AG08395 (cell line): ENCODE measurements at places on chromosomes 5 and 9.

- no peak for DNase-seq
Measured at GRCh38 chr9:128898382-128898781, 16.4 kb downstream of the LRRC8A start.

GRCh38 chr5:1883120-1883924 lies 597 bp upstream of the IRX4 start:
- no peak for DNase-seq

- no peak for DNase-seq
Measured at GRCh38 chr9:136013116-136013515, 51.9 kb upstream of the UBAC1 start.

DNA sequence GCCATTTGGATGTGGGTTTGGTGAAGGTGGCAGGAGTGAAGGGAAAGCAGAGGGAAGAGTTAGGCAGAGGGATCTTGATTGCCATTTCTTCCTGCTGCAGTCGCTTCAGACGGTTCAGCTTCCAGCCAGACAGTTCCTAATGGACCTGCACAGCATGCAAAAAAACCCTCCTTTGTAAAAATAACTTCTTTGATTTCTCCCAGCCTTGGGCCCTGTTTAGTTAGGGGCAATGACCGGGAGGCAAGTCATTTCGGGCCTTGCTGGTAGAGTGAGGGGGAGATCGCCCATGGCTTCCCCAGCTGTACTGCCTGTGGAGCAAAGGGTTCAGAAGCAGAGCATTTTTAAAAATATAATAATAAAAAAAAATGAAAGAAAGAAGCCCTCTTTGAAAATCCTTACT lies 67.2 kb upstream of the TLE1 start:
- DNase-seq, result no peak
